ENCODE measurements at places on chromosomes 3 and 15.
A peak's percentile ranks its signal among the peaks of the same experiment; 100 is the strongest.

DNA sequence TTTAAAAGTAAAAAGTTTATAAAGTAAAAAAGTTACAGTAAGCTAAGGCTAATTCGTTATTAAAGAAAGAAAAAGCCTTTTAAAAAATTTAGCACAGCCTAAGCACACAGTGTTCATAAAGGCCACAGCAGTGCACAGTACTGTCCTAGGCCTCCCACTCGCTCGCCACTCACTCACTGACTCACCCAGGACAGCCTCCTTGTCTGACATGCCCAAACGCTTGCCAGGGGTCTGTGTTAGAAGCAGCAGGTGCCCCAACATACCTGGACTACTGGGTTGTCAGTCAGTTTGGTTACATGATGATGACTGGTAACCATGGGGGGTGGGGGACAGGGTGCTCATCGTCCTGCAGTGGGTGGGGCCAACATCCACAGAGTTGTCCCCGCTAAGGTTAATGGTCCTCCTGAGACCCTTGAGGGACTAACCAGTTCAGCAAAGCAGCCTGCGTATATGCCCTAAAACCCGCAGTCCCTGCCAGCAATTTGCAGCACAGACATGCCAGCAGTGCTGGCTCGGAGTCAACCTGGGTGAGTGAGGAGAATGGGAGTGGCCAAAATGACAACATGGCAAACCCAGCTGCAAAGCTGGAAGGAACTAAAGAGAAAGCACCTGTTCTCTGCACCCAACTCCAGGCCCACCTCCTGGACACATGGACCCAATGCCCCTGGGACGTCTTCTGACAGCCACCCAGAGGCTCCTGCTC lies 49.2 kb downstream of the CYFIP1 start:
- DNase-seq = no peak

- no peak for DNase-seq
Measured at GRCh38 chr3:11170052-11170770, 15.9 kb downstream of the HRH1 start.

DNA sequence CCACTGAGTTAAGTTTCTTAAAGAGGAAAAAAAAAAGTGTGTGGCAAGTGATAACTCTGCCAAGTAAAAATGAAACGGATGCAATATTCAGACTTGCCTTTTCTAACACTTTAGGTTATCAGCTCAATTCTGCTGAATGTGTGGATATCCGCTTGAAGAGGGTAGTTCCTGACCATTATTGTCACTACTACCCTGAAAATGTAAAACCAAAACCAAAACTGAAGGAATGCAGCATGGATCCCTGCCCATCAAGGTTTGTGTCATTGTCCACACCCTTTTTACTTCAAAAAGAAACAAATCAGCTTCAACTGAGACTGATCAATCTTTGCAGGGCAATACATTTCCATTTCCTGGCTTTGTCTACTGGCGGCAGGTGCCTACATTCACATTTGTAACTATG lies 236.1 kb downstream of the ADAMTSL3 start:
- no peak for DNase-seq

DNA sequence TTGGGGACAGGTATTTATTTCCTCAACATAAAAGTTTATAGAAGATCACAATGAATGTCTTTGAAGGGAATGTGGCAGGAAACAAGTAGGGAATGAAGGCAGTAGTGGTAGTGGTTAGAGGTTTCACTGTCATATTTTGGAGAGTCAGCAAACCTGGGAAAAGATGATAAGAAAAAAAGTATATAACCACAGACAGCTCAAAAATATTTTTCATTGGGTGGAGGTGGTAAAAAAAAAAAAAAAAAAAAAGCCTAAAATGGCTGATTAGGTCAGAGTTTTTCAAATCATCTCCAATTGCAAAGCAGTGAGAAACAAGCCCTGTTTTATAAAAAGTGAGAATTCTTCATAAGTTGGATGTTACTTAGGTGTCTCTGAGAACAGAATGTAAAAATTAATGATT lies 400.0 kb downstream of the LSAMP start:
- DNase-seq = no peak

- no peak for DNase-seq
Measured at GRCh38 chr3:101387351-101387750, 67.0 kb upstream of the IMPG2 start.

- no peak for DNase-seq
Measured at GRCh38 chr3:162437480-162437879, 940.9 kb downstream of the OTOL1 start.

DNA sequence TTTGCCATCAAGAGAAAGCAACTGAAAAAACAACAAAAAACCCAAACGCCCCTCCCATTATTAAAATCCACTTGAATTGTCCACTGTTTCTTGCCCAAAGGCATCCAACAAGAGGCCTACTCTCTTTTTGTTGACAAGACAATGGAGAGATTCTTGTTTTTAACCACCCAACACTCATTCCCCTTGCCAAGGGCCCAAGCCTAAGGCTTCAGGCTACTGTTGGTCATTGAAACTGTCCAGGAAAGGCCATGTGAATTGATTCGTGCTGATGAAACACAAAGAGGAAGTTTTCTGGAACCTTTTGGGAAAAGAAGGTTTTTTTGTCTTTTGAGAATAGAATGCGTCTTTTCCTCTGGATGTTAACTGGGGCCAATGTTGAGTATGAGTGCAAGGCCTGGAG lies 157.4 kb upstream of the PFN2 start:
- DNase-seq = peak; percentile 28

DNA sequence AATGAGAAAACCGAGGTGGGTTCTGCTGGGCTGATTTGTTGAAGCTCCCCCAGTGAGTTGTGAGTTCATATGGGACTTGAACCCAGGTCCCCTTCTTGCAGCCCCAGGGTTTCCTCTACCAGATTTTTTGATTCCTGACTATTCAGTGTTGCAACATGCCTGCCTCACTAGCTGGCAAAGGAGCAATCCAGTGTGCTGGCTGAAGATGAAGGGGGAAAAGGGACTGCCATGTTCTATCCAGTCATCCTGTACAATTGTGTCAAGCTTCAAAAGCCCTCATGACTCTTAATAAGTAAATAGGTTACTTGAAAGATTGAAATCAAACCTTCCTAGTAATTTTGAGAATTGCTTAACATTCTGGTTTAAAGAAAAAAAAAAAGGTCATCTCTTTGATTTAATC lies 211.5 kb upstream of the TP63 start:
- no peak for DNase-seq

- DNase-seq = no peak
Measured at GRCh38 chr3:139769796-139770195, 92.0 kb upstream of the NMNAT3 start.

DNA sequence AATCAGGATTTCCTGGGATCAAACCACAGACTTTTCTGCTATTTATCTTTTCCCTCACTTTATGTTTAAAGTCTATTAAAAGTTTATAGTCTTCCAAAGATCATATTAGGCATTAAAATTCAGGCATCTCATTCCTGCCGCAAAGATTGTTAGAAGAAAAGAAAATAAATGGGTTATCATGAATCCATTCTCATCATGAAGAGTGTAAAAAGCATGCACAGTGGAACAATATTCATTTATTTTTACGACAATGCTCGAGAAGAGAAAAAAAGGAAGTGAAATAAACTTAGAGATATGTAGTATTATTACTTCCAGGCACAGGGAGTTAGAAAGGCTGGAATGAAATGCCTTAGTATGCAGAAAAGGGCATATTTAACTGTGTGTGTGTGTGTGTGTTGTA lies 213.7 kb upstream of the PLSCR5 start:
- DNase-seq = no peak

GRCh38 chr3:155158346-155159037 lies 78.4 kb downstream of the MME start:
- DNase-seq = no peak

- no peak for DNase-seq
Measured at GRCh38 chr15:30859091-30859874, 44.4 kb upstream of the FAN1 start.

- no peak for DNase-seq
Measured at GRCh38 chr15:36936613-36937012, 163.7 kb downstream of the MEIS2 start.

GRCh38 chr3:101179637-101180036 lies 140.7 kb downstream of the IMPG2 start:
- no peak for DNase-seq

DNA sequence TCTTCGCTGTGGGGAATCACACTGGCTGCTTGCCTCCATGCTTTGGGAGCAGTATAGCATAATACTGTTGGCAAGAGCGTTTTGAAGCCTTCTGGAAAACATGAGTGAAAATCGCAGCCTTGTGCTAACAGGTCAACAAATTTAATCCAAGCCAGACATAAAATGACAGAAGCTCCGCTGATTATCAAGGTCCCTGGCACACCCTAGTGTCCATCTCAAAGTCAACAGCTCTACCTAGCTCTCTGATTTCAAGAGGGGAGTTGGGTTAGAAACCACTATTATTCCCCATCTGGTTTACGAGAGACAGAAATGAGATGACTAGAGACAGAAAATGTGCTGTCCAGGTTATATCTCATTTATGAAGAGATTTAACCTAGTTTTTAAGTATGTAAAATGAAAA lies 73.6 kb upstream of the MDFIC2 start:
- DNase-seq = no peak

DNA sequence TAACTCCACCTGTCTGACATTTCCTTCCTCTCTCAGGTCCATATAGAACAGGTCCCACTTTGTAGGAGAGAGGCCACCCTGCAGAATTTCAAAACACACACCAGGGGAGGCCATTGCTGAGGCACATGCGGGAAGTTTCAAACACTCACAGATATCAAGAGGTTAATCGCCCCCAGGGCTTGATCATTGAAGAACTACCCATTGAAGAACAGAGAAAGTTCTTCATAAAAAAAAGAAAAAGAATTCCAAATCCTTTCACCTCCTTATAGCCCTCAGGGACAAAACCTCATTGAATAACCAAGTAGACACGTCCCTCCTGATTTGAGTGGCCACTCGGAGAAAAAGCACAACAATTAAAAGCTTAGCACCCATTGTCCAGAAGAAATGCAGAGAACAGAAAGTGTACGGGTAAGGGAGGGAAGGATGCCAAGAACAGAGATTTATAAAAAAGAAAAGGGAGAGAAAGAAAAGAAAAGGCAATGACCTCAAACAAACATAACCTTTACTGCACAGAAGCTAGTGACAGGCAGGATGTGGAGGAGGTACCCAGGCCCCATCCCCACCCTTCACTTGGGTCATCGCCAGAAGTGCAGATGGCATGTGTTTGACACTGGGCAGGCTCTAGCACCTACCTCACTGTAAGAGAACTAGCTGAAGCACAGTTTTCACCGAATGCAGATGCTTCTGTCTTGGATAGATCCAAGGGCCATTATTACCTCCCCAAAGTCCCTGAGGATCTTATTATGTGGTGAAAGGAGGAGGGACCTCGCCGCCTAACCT lies 112.3 kb upstream of the HES1 start:
- DNase-seq = no peak

GRCh38 chr3:155420881-155421486 lies 127.5 kb upstream of the STRIT1 start:
- no peak for DNase-seq

- no peak for DNase-seq
Measured at GRCh38 chr3:37291275-37291700, 116.9 kb upstream of the LRRFIP2 start.

DNA sequence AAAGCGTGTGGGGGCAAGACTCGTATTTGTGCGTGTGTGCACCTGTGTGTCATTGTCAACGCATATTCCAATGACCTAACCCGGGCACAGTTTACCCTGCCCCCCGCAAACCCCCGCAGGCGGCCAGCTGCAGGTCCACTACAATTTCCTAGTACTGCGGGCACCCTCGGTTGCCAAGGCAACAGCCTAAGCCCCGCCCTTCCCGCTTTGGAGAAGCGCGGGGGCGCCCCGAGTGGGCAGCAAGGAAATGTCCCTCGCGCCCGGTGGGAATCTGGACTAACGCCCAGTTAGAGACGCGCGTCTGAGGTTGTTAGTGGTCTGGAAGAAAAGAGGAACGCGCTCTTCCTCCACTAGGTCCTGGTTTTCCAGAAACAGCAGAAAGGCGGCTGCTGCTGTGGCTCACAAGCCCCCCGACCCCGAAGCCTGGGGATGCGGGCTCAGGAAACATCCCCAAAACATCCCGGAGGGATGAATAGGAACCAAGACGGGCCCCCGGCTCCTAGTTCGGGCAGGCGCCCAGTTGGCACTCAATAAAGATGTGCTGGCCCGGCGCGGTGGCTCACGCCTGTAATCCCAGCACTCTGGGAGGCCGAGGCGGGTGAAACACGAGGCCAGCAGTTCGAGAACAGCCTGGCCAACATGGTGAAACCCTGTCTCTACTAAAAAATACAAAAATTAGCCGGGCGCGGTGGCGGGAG lies 1.1 kb downstream of the ABHD14A start:
- DNase-seq = peak; percentile 91

DNA sequence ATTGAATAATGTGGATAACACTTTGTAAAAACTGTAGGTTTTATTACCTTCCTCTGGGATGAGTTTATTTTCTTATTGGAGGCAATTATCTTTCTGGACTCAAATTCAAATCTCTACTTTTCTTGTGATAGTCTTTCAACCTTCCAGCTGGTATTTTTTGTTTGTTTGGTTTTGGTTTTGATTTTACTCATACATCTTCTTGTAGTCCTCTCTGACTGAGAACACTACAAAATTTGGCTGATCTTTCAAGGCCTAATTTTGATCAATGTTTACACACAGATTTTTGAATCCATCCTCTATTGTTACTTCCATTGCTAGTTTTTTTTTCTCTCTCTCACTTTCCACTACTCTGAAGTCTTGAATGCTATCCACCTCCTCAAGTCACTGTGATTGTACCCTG lies 303.8 kb upstream of the NECTIN3 start:
- DNase-seq = no peak

DNA sequence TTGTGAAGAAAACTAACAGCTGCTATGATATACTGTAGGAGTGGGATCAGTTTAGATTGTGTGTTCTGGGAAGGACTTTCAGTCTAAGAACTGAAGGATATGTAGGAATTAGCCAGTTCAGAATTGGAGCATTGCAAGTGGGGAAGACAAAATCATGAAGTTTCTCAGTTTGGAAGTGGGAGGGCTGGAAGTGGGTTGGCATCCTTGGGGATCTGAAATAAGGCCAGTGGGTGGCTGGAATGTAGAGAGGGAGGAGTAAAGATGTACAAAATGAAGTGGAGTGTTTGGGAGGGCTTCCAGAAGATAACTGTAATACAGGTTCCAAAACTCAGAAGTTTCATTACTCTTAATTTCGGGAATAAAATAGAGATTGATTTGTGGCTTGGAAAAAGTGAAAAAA lies 17.2 kb downstream of the SEC22A start:
- no peak for DNase-seq

- DNase-seq = no peak
Measured at GRCh38 chr3:152295344-152295743, 26.6 kb downstream of the MBNL1 start.

DNA sequence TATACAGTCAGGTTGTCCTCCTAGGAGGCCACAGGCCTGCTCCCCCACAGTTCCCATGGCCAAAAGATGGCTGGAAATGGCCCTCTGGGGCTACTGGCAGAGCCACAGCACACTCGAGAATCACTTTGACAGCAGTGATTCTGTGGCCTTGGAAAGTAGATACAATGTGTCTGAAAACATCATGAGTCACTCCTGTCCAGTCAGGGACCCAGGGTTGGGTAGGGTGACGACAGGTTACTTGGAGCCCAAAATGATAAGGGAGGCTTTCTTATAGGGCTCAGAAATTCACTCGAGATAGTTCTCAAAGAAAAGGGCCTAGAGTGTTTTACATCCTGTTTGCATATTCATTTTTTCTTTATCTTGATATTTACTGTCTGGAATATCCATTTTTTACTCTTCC lies 24.3 kb downstream of the MRPS25 start:
- no peak for DNase-seq

- DNase-seq = no peak
Measured at GRCh38 chr3:177746337-177746933, 549.2 kb upstream of the TBL1XR1 start.
